Gastroesophageal sphincter (tissue), 4 donors: ENCODE measurements at places on chromosomes 16 and 17. TPM values are rescaled to one million over a fixed set of nuclear protein-coding genes. Genes with fewer than 3 reads are reported as not detected.

The SLC13A2 gene
- not detected for total RNA-seq

GRCh38 chr17:76515274-76515949, 14.2 kb upstream of the RHBDF2 start:
- H3K36me3 ChIP-seq = no peaks in the 10 kb centered on the region
- peak overlapping the region; percentile 72 for H3K27ac ChIP-seq
- peak; percentile 88 for ATAC-seq

DNA sequence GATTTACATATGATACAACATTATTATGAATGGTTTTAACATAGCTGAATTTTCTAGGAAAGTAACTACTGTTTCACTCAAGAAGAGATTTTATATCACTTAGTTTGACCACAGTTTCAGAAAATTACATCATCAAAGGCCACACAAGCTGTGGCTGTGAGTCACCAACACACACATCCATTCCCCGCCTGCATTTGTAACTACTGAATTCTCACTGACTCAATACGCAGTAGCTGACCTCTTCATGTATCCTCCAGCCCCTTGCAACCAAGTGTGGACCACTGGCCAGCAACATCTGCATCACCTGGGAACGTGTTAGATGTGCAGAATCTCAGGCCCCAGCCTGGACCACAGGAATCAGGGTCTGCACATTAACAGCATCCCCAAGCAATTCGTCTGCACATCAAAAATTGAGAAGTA, 197.6 kb downstream of the XYLT1 start:
- no peaks in the 10 kb centered on the region for H3K4me1 ChIP-seq
- H3K27ac ChIP-seq = no peak overlapping the region
- H3K36me3 ChIP-seq = no peaks in the 10 kb centered on the region
- peak; percentile 49 for ATAC-seq
- H3K4me3 ChIP-seq = no peak overlapping the region

GRCh38 chr16:3727806-3728381, 10.6 kb upstream of the TRAP1 start:
- H3K27ac ChIP-seq = no peak overlapping the region
- ATAC-seq = peak; percentile 20
- no peak overlapping the region for H3K4me3 ChIP-seq
- no peaks in the 10 kb centered on the region for H3K4me1 ChIP-seq
- H3K27me3 ChIP-seq = no peaks in the 10 kb centered on the region

- H3K36me3 ChIP-seq = no peaks in the 10 kb centered on the region
- ATAC-seq = no peak
Observed at GRCh38 chr16:58109330-58109729, 19.9 kb downstream of the CFAP20 start.

GRCh38 chr17:19260958-19261357, 23.8 kb downstream of the EPN2 start:
- H3K27me3 ChIP-seq = no peaks in the 10 kb centered on the region
- H3K4me3 ChIP-seq = no peak overlapping the region
- ATAC-seq = no peak
- no peak overlapping the region for H3K27ac ChIP-seq
- no peaks in the 10 kb centered on the region for H3K36me3 ChIP-seq

GRCh38 chr16:15949210-15950160, at the start of gene ABCC1:
TSS of gene ABCC1 (plus strand) at chr16:15949616. CDS start at chr16:15949752, 136 bp downstream.
- H3K4me1 ChIP-seq = no peaks in the 10 kb centered on the region
- ATAC-seq = peak; percentile 84
- peak within 1 kb of the TSS; percentile 96 for H3K4me3 ChIP-seq
- peak within 1 kb of the TSS; percentile 95 for H3K27ac ChIP-seq
- H3K27me3 ChIP-seq = no peaks in the 10 kb centered on the region
- H3K36me3 ChIP-seq = no peaks in the 10 kb centered on the region

GRCh38 chr17:47704736-47705135, 10.8 kb downstream of the TBKBP1 start:
- H3K36me3 ChIP-seq = peaks cover 43% of the 10 kb centered on the region
- H3K4me3 ChIP-seq = no peak overlapping the region
- no peak overlapping the region for H3K27ac ChIP-seq
- ATAC-seq = no peak

- H3K27me3 ChIP-seq = no peaks in the 10 kb centered on the region
- H3K4me3 ChIP-seq = no peak overlapping the region
- H3K27ac ChIP-seq = peak overlapping the region; percentile 55
- H3K4me1 ChIP-seq = peaks cover 35% of the 10 kb centered on the region
- no peak for ATAC-seq
Observed at GRCh38 chr17:77327181-77327565, 186.4 kb downstream of the SEC14L1 start.
